Stimulated activated CD4-positive, alpha-beta T cell treated with anti-CD3 and anti-CD28 coated beads, Interleukin-4, amount 100 ng/mL, for 4 hours (primary cell): ENCODE measurements at places on chromosomes 5 and 9.

- no peak for DNase-seq
These were observed 27.1 kb downstream of the FRMD3 start for GRCh38 chr9:83511051-83511450.

- peak; percentile 37 for DNase-seq
These were observed 2.9 kb upstream of the CSF2 start for GRCh38 chr5:132070460-132071337.

DNA sequence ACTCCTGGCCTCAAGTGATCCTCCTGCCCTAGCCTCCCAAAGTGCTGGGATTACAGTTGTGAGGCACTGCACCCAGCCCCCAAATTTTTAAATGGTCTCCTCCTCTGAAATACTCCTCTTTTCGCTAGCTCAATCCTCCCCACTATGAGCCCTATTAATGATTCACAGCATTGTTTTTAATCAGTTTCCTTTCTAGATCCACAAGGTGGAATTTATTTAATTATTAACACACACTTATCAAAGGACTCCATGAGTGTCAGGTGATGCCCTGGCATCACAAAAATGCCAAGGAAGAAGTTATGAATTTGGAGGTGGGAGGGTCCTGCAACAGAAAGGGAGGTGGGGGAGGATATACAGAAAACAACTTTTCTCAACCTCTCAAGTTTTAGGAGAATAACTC is 806.5 kb downstream of the PRELID2 start:
- no peak for DNase-seq

DNA sequence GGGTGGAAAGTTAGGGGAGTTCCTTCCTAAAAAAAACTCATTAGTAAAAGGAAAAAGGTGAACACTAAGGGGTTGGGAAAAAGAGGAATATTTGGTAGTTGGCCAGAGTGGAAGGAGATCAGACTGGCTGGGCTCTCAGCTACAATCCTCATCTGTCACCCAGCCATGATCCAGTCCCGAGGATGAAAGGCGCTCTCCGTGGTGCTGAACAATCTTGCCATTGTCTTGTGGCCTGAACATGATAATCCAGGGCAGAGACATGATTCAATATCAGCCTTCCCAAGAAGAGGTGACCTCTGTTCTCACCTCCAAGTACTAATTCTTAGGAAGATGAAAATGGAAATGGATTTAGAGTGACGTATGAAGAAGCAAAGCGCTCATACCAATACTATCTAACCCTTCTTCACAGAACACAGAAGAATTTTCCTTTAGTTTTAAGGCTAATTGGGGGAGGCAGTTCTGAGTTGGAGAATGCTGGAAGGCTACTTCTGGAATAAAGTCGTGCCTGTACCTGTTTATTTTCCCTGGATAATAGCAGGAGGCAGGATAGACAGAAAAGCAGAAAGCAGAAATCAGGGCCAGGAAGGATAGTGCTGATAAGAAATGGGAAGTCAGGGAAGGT is 36.6 kb upstream of the MYORG start:
- DNase-seq: no peak

- no peak for DNase-seq
These were observed 2.5 kb downstream of the FLT4 start for GRCh38 chr5:180646963-180647305.

DNA sequence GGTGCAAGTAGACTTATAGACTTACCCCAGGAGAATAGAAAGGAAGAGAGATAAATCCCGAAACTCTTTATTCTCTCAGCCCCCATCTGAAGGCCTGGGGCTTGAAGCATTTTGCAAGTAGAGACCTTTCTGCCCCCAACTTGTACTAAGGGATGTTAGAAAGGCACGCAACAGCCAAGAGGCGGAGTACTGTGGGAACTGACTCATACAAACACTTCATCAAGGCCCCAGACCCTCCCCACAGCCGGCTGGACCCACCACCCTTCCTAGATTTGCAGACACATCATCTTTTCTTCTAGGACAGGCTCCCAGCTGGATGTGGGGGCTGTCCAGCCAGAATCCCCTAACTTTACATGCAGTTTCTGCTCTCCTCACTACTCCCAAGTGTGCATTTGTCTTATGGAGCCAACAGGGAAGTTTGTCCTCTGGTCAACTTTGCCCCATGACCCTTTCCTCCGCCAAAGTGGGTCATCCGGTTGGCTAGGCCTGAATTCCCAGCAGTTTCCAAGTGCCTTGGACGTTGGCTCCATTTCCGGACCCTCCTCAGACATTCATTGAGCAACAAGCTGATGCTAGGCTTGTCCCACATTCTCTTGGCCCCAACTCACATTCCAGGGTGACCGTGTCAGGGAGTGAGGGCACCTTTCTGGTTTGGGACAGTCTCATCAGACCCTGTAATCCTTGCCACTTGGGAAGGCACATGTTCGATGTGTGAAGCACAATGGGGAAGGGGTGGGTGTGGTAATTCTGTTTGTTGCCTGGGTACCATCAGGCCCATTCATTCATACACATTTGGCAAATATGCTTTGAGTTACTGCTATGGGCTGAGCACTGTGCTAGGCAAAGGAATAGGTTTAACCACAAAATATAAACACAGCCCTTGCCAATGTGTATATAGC is 64.6 kb downstream of the ABLIM3 start:
- no peak for DNase-seq

- DNase-seq: no peak
These were observed 523.5 kb upstream of the CLINT1 start for GRCh38 chr5:158382473-158382872.

GRCh38 chr5:158117467-158118160 is 258.7 kb upstream of the CLINT1 start:
- DNase-seq: no peak

DNA sequence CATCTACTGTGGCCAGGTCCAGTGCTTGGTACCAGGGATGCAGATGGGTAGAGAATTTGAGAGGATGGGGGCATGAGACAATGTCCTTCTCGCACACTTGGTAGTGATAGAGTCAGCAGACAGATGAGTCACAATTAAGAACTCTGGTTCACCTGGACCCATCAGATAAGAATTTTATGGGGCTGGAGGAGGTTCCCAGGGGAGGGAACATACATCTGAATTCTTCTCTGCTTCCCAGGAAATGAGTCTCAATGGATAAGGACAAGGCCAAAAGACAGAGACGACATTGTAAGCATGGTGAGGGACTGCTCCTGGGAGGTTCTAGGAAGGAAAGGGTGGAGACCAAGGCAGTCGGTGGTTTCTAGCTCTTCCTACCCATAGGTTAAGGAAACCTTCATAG is 5.3 kb downstream of the SLC4A9 start:
- no peak for DNase-seq
